ENCODE measurements at places on chromosomes 3 and 15.

DNA sequence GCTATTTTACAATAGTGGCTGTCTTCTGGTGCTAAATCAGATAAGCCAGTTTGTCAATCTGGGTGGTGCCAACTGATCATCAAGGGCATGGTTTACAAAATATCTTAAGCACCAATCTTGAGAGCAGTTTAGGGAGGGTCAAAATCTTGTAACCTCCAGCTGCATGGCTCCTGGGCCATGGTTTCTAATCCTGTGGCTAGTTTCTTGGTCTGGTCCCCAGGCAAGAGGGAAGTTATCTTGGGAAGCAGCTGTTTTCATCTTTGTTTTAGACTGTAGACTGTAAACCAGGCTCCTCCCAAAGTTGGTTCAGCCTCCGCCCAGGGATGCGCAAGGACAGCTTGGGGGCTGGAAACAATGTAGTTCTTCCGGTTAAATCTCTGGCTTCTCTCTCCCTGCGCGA, 166.8 kb downstream of the IL1RAP start:
- no peak for DNase-seq

DNA sequence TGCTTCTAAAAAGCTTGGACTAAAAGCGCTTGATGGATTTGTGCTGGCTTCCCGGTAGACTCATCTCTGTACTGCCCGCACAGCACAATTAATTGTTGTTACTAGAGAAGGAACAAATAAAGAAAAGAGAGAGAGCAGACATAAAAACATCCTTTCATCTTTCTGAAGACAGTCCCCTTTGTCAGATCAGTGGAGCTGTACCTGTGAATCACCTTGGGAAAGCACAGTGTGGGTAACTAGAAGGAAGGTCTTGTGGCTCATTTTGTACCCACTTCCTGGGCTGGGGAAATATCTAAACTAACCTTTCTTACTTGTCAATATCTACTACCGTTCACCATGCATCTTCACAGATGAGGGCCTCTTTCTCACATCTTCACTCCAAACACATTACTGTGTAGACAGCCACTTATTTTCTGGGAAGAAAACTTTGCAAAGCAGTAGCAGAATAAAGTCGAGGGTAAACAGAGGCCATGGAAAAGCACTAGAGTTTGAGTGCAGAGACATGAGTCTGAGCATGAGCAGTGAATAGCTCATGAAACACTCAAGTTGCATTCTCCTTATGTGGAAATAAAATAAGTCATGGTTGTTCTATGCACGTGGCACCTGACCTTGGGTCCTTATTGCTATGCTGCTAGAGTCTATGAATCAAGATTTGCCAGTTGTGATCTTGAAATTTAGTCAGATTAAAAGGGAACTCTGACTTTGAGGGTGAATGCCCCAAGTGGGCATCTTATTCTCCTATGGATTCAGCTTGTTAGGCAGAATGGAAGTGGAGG, 169.3 kb downstream of the LPP start:
- no peak for DNase-seq

DNA sequence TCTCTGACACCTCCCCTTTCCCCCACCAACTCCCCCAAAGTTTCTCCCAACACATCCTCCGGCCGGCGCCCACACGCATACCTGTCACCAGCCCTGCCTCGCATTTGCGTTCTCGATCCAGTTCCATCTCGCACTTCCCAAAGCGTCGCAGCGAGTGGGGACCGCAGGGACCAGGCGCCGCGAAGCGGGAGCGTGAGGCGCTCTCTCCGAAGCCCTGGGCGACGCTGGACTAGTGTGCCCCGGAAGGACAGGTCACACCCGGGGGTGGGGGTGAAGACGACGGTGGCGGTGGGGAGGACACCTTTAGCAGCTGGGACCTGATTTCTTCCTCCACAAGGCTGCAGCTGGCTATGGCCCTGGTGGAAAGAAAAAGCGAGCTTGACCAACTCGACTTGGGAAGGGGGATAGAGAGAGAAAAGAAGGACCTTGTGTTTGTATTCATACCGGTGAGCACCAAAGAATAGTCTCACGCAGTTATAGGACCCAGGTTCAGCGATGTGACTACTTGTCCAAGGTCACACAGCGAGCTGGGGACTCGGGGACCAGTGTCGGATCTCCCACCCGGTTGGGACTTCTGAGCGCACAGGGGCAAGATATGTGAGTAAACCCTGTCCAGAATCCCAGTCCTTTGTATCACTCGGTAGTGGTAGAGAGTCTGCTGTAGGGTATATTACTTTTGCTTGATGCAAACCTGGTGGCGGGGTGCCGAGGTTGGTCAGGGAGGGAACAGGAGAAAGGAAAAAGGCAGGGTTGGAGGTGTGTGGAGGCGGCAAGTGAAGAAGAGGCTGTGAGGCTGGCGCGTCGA, 607 bp upstream of the GHSR start:
- DNase-seq, result no peak

DNA sequence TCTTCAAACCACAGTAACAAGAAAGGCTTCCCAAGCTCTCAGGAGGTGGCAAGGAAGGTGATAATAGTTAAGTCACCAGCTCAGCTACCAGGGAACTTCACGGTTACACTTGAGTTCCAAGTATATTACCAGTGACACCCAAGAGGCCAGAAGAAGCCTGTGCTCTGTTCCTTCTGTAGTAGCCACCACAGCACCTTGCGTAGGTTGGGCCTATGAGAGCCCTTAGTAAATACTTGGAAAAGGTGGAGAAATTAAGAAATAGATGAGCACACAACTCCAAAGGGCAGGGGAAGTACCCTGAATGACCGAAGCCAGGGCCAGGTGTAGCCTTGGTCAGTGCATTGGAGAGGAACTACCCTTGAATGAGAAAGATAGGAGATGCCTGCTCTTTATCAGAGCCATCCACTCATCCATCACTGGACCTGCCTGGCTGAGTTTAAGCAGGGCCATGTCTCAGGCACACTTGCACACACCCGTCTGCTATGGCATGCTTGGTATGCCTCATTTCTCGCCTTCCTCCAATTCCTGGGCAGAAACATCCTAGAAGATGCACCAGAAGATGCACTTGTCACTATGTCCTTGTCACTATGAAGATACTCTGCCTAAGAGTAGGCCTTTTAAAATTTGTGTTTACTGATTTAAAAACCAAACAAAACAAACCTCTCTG, 32.6 kb upstream of the NDUFB4 start:
- DNase-seq, result no peak

DNA sequence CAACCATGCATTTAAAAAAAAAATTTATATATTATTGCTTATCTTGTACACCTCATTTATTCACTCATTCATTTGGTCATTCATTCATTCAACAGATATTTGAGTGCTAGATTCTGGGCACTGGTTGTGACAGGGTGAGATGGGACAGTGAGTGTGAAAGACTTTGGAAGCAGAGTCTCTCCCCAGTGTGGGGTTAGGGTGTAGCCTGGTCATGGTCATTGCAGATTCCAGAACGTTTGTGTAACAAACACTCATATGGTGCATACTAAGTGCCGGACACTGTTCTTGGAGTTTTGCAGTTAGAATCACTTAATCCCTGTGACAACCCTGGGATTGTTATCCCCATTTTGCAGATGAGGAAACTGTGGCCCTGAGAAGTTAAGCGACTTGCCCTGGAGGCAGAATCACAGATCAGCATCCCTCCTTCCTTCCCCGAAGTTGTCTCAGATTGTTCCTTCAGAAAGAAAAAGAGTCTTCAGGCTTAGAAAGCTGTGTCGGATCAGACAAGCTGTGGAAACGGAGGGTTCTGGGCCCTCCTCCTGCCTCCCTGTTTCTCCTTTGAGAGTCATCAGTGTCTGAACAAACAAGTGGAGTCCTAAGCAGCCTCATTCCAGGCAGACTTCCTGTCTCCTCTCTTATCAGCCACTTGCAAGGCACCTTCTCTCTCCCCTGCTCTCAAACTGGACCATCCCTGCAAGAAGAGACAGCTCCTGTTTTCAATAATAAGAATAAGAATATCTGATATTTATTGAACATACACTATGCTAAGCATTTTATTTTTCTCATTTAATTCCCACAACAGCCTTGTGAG, 6.3 kb downstream of the LOXL1 start:
- no peak for DNase-seq

Data from nucleus accumbens (tissue), 56 donors.